ENCODE measurements at places on chromosomes 2 and 18. TPM values are rescaled to one million over a fixed set of nuclear protein-coding genes. Genes with fewer than 3 reads are reported as not detected.

Gene ICOS
- total RNA-seq, result 0.18 TPM

Gene SCYGR5
- total RNA-seq, result not detected

Gene RNF125
- 0.57 TPM for total RNA-seq

Gene CCT7
- total RNA-seq, result 426 TPM

Gene HMSD
- total RNA-seq, result 1.3 TPM

Gene TUBB6
- 125 TPM for total RNA-seq

Gene CXCR1
- not detected for total RNA-seq

DNA sequence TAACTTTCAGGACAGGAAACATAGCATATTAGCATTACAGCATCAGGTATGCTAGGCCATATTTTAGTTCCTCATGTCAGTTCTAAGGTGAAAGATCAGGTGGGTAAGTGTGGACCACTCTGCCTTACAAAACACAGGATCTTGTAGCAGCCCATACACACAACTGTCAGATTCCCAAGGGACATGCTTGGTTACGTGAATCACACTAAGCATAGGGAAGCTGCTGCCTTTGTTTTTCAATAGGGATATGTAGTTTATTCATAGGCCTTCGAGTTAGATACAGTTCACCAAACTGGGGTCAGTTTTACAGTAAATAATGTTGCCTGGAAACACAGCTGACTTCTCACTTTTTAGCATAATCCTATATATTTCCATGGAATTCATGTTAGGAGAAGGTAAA is 116.1 kb upstream of the OTX1 start:
- no peak for DNase-seq
- H3K4me1 ChIP-seq, result no peaks in the 10 kb centered on the region
- H3K36me3 ChIP-seq, result no peaks in the 10 kb centered on the region
- no peak overlapping the region for H3K27ac ChIP-seq
- no peak overlapping the region for H3K4me3 ChIP-seq
- H3K27me3 ChIP-seq, result no peaks in the 10 kb centered on the region

- 0 out of 2 replicates have a peak, but pooled peaks cover 2% of the 10 kb centered on the region for H3K27me3 ChIP-seq
- DNase-seq, result no peak
- no peak overlapping the region for H3K27ac ChIP-seq
- no peak overlapping the region for H3K4me3 ChIP-seq
- H3K4me1 ChIP-seq, result peaks cover 20% of the 10 kb centered on the region
- no peaks in the 10 kb centered on the region for H3K36me3 ChIP-seq
Observed at GRCh38 chr2:158722266-158723105, 72.6 kb upstream of the DAPL1 start.

GRCh38 chr2:138124521-138124920 is 160.2 kb downstream of the HNMT start:
- no peaks in the 10 kb centered on the region for H3K27me3 ChIP-seq
- H3K4me1 ChIP-seq, result no peaks in the 10 kb centered on the region
- no peak overlapping the region for H3K27ac ChIP-seq

DNA sequence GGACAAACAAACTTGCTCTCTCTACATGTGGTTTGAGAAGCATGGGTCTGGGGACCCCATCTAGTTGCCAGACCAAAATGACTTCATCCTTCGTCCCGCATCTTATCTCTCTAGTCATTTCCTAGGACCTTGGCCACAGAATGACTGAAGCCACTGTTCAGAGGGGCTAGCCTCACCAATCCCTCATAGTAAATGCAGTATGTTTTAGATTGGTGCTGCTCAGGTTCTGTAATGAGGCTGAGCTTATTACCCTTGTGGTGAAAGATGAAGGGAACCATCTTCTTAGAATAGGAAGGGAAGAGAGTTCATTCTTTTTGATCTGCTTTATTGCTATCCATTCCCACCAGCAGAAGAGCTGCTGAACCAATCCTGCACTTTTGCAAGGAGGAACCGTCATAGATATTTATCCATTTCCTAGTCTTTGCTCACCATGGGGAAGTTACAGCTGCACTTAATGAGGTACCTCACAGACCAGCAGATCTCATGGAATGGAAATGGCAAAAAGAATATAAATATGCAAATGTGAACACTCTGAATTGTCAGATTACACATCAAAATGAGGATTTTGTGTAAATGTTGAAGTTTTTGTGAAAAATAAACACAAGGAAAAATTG is 436.7 kb downstream of the LPIN1 start:
- DNase-seq, result no peak
- no peaks in the 10 kb centered on the region for H3K4me1 ChIP-seq

DNA sequence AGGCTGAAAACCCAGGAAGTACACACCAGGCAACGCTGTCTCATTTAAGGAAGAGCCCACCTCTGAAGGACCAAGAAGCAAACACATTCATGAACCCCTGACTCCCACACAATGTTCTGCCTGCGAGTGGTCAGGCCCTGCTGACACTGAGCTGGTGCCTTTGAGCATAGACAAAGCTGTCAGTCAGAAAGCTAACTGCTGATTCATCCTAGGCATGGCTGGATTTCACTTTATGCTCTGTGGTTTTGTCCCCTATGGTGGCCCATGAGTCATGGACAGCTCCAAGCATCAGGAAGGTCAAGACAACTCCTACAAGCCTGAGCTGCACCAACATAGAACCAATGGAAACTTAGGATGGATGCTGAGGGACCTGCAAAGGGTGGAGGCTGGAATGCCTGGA is 78.9 kb downstream of the UXS1 start:
- H3K27me3 ChIP-seq, result no peaks in the 10 kb centered on the region
- H3K4me3 ChIP-seq, result no peak overlapping the region
- no peaks in the 10 kb centered on the region for H3K36me3 ChIP-seq

- no peak overlapping the region for H3K27ac ChIP-seq
- DNase-seq, result no peak
- H3K27me3 ChIP-seq, result no peaks in the 10 kb centered on the region
- H3K36me3 ChIP-seq, result no peaks in the 10 kb centered on the region
Observed at GRCh38 chr2:70044290-70045040, 42.8 kb upstream of the PCBP1 start.

DNA sequence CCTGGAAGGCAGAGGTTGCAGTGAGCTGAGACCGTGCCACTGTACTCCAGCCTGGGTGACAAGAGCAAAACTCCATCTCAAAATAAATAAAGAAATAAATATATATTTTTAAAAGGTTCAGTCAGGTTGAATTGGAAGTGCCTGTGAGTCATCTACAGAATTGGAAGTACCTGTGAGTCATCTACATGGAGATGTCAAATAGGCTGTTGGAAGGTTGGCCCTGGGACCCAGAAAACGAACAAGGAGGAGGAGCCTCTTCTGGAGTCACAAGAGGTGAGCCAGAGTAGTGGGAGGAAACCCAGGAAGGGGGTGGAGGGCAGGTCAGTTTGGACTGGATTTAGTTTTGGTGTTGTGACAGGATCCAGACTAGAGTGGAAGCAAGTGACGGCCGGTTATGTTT is 15.2 kb upstream of the SCYGR1 start:
- no peak overlapping the region for H3K27ac ChIP-seq
- DNase-seq, result no peak
- no peaks in the 10 kb centered on the region for H3K36me3 ChIP-seq
- no peak overlapping the region for H3K4me3 ChIP-seq
- peaks cover 12% of the 10 kb centered on the region for H3K4me1 ChIP-seq

DNA sequence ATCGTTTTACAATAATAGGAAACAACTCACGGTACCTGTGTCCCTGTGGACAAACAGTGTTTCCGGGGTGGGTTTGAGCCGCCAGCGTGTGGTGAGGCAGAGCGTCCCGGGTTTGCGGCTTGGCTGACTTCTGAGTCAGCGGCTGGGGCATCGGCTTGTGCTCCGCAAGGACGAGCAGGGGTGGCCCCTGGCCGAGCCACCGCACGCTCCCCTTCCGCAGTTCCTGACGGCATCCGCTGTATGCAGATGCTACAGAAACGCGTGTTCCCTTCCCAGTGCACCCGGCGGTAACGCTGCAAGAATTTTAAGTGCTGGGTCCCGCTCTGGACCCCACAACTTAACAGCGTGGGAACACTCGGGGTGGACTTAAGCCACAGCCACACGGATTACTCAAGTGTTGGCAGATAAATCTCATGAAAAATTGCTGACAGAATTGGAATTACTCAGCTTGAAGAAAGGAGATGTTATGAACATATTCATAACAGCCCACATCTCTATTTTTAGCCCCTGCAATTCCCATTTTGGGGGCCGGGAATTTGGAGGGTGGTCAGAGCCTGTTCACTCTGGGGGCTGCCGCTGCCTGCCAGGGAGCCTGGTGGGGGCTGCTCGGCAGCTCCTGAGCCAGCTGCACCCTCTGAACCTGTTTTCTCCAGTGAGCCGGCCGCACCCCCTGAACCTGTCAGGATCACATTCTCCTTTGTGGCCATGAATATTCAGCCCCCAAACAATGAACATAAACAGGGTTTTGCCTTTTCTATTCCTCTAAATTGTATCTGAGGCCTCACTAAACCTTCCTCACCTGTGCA is 12.6 kb upstream of the KCNG2 start:
- DNase-seq, result no peak
- H3K4me1 ChIP-seq, result no peaks in the 10 kb centered on the region
- no peaks in the 10 kb centered on the region for H3K36me3 ChIP-seq

DNA sequence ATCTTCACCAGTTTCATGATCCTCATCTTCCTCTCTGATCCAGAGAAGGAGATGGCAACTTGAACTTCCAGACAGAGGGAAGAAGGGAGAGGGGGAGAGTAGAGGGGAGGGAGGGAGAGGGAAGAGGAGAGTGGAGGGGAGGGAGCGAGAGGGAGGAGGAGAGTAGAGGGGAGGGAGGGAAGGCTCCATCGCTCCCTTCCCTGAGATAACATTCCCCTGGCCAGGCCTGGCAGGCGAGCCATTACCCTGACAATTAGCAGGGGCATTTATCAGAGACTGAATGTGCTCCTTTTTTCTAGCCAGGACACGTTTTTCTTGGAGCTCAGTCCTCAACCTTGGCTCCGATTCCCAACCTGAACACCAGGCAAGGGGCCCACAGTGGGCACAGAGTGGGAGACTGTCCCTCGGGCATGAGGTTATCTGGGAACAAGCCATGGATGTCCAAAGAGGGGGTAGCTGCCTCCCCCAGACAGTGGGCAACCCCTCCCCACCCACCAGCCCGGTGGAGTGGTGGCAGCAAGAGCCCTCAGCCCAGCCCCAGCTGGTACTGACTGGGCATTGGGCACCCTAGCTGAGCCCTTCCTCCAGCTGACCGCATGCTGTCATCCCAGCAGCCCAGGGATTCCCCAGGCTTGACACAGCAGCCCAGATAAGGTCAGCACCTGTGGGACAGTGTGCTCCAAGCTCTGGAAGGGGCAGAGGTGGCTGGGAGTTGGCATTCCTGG is 81.8 kb downstream of the TNS1 start:
- H3K4me3 ChIP-seq, result no peak overlapping the region
- no peaks in the 10 kb centered on the region for H3K36me3 ChIP-seq
- no peak for DNase-seq
- H3K4me1 ChIP-seq, result no peaks in the 10 kb centered on the region
- peaks cover 5% of the 10 kb centered on the region for H3K27me3 ChIP-seq

DNA sequence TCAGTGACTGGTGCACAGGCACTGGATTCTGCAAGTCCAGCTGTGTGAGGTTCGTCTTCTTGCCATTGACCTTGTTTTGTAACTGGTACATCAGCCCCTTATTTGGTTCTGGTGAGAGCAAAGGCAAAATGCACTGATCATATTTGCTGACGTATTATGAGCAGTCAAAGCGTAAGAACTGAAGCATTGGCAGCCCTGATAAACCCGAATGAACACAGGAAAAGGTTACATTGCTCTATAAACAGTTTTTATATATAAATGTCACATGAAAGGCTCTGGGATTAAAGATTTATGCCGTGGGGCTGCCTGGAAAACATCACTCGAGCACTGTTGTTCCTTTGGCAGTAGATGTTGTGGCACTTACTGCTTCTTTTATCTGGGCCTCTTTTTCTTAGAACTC is 167.9 kb downstream of the IRS1 start:
- no peaks in the 10 kb centered on the region for H3K27me3 ChIP-seq
- H3K36me3 ChIP-seq, result no peaks in the 10 kb centered on the region
- DNase-seq, result no peak
- no peak overlapping the region for H3K27ac ChIP-seq
- H3K4me3 ChIP-seq, result no peak overlapping the region

- H3K4me3 ChIP-seq, result no peak overlapping the region
- H3K4me1 ChIP-seq, result no peaks in the 10 kb centered on the region
- DNase-seq, result no peak
- no peaks in the 10 kb centered on the region for H3K36me3 ChIP-seq
Observed at GRCh38 chr2:134301928-134302260, 48.0 kb downstream of the MGAT5 start.

DNA sequence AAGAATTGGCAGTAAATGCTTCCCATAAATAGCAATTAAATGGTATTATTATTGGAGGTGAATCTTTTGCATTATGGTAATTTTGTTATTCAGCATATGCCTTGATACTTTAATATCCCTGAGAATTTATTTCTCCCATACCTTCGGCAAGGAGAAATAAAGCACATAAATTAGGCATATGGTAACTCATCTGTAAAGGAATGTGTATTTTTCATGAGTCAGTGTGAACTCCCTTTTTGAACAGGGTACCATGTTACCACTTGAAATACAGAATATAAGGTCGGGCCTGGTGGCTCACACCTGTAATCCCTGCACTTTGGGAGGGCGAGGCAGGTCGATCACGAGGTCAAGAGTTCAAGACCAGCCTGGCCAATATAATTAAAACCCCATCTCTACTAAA is 18.4 kb downstream of the METTL21A start:
- no peaks in the 10 kb centered on the region for H3K27me3 ChIP-seq
- H3K36me3 ChIP-seq, result no peaks in the 10 kb centered on the region
- H3K27ac ChIP-seq, result no peak overlapping the region
- no peaks in the 10 kb centered on the region for H3K4me1 ChIP-seq

GRCh38 chr2:8133363-8133762 is 548.5 kb upstream of the ID2 start:
- H3K27me3 ChIP-seq, result no peaks in the 10 kb centered on the region
- no peak overlapping the region for H3K27ac ChIP-seq
- H3K4me3 ChIP-seq, result no peak overlapping the region
- no peaks in the 10 kb centered on the region for H3K4me1 ChIP-seq
- no peak for DNase-seq

DNA sequence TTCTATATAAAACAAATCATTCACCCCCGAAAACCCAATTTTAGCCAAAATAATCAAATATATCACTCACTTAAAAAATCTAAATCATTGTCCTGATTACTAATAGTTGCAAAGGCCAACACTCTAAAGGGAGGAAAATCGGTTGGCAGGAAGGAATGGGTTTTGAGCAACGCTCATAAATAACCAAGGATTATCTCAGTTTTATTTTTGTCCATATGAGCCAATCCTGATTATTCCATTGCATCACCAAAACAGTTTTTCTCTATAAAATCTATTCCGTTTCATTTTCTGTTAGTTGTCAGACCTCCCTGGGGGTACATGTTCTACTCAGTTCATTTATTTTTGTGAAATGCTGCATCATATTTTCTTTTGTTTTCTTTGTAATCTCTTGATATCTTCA is 174.1 kb downstream of the LRATD1 start:
- H3K4me3 ChIP-seq, result no peak overlapping the region
- no peak overlapping the region for H3K27ac ChIP-seq
- no peaks in the 10 kb centered on the region for H3K36me3 ChIP-seq
- no peaks in the 10 kb centered on the region for H3K27me3 ChIP-seq
- no peaks in the 10 kb centered on the region for H3K4me1 ChIP-seq

DNA sequence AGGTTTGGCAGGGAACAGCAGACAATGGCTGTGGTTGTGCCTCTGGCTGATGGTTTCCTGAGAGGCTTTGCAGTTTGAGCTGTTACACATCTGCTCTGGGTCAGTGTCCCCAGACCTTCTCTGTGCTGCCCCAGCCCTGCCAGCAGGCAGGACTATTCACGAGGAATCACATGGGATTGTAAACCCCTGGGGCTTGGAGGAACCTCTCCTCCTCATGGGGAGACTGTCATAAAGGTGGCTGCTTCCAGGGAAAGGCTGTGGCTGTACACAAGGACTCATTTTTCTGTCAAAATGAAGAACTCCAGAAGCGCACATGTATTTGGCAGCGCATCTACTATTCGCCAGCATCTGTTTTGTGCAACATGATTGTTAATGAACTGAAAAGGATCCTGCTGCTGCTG is 142.6 kb upstream of the CYP1B1 start:
- no peak for DNase-seq
- no peak overlapping the region for H3K4me3 ChIP-seq
- H3K4me1 ChIP-seq, result no peaks in the 10 kb centered on the region
- H3K27ac ChIP-seq, result no peak overlapping the region
- H3K36me3 ChIP-seq, result no peaks in the 10 kb centered on the region
- H3K27me3 ChIP-seq, result no peaks in the 10 kb centered on the region

All from Panc1 (cell line).